ENCODE measurements at places on chromosomes 11 and 22.
A peak's percentile ranks its signal among the peaks of the same experiment; 100 is the strongest.

DNA sequence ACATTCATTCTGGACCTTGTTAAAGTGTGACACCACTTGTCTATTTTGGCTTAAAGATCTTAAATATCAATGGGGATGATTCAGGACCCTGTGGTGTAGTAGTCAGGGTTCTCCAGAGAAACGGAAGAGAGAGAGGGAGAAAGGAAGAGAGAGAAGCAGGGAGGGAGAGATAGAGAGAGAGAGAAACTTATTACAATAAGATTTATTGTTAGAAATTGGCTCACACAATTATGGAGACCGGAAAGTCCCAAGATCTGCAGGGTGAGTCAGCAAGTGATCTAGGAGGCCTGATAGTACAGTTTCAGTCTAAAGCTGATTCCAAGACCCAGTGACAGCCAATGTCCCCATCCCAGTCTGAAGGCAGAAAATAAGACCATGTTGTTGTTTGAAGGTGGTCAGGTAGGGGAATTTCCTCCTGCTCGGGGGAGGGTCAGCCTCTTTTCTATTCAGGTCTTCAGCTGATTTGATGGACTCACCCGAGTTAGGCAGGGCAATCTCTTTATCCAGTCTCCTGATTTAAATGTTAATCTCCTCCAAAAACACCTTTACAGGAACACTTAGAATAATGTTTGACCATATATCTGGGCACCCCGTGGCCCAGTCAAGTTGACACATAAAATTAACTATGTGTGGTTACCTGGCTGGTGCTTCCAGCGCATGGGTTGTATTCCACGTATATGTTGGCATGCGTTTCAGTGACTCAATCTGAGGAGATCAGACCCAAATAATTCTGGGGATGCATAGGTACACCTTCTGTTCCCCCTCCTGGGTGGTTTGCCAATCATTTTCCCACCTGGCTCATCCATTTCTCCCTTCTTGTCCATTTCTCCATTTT lies 1350.5 kb downstream of the TBC1D22A start:
- DNase-seq: no peak

DNA sequence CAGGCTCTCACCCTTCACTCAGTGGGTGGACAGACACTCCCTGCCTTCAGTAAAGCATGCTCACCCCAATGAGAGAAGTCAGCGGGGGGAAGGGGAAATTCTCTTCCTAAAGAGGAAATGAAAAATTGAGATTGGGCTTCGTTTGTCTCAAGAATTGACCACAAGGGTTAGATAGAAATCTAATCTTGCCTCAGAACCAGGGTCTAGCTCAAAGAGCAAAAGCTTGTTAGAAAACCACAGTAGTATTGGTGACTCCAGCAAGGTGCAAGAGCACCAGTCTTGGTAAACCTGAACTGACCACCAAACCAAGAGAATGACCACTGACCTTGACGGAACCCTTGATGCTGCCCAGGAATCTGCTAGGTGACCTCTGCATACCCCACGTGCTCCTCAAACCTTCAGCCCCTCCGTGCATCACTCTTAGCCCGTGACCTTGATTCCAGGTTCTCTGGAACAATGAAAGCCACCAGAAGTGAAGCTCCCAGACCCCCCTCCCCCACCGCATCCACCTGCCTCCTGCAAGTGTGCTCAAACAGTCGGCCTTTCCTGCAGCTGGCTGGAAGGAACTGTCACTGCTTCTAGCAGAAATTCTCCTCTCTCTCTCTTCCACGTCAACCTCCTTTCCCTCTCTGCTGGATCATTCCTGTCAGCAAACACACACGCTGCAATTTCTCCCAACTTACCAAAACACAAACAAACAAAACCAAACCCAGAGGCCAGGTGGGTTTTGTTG lies 3.1 kb upstream of the TMA7B start:
- DNase-seq: no peak

- DNase-seq: peak; percentile 99
Measured at GRCh38 chr11:3854977-3855807, at the start of gene STIM1. TSS of gene STIM1 (plus strand) at chr11:3855664. CDS start at chr11:3856271, 607 bp downstream.

GRCh38 chr11:86136538-86136937 lies 67.7 kb upstream of the PICALM start:
- no peak for DNase-seq

- DNase-seq: no peak
Measured at GRCh38 chr11:27945348-27945747, 162.6 kb downstream of the KIF18A start.

DNA sequence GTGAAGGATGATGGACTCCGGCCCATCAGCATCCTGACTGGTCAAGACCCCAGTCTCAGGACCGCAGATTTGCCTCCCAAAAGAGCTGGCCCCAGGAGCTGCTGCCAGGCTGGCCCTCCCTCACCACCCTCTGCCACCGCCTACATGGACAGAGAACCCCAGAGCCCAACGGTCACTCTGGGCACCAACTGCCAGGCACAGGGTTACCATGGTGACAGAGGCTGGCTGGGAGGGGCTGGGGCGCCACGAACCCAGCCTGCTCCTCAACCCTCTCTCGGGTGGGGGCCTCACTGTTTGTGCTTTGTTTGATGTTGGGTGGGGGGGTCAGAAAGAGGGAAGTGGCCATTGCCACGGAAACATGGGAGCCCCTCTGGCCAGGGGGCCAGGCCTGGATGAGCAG lies 55.8 kb downstream of the ELFN2 start:
- DNase-seq: no peak

GRCh38 chr11:35938231-35938630 lies 5.6 kb upstream of the LDLRAD3 start:
- no peak for DNase-seq

DNA sequence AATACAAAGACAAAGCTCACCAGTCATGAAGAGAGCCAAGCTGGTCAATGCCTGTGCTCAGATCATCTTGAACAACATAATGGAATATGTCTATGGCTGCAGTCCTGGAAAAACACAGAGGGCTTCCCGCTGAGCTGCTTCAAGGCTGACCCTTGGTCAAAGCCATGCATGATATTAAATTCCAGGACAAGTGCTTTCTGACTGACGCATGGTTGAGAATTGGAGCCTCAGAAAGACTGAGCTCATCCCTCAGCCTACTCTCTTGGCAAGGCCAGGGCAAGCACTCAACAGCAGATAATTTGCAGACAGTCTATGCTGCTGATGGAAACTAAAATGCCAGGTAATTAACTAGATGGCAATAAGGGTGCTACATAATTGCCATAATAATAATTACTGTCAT lies 89.2 kb downstream of the GALNT18 start:
- no peak for DNase-seq

DNA sequence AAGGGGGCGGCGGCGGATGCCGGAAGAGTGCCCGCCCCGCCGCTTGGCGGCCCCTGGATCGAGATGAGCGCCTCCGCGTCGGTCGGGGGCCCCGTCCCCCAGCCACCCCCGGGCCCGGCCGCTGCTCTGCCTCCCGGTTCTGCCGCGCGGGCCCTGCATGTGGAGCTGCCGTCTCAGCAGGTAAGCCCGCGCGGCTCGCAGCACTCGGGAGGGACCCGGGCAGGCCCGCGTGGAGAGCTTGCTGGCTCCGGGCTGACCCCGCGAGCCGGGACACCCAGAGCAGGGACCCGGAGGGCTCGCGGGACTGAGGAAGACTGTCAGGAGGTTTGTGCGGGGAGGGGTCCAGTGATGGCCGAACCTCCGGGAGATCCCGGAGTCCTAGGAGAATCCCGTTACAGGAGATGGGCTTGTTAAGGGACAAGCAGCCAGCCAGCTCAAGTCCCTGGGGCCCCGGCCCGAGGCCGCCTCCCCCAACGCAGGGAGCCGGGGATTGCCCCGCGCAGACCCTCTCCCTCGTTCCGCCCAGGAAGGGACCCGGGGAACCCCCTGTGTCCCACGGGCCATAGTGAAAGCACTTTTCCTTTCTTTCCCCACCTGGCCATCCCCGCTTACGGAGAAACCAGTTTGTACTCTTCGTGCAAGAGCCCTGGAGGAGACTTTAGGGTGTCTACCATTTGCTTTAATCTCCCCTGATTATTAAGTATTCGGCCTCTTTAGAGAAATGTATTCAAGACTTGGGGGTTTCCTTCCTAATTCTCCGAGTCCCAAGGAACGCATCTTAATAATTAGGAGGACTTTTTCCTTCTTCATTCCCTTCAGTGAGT lies 547 bp downstream of the UVRAG start:
- peak; percentile 62 for DNase-seq

DNA sequence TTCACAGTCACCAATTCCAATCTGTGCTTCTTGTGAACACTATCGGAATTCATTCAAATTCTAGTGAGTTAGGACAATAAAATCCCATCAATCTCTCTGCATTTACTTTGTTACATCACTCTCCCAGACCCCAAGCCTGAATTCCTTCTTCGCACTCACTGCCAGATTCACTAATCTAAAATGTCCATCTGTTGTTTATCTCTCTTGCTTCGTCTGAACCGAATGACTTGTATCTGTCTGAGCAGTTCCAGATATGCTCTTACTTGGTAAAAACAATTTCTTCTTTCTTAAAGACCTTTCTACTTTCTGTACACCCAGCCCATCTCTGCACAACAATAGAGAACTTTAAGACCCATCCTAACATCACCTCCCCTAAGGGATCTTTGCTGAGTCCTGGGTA lies 7.0 kb downstream of the MMP10 start:
- DNase-seq: no peak

- DNase-seq: no peak
Measured at GRCh38 chr11:46050003-46050461, 71.2 kb downstream of the PHF21A start.

GRCh38 chr22:36856121-36856791 lies 4.5 kb upstream of the NCF4 start:
- peak; percentile 100 for DNase-seq

Measured in memory B cell (primary cell).